ENCODE measurements at places on chromosomes 1 and 21. TPM values are rescaled to one million over a fixed set of nuclear protein-coding genes. Genes with fewer than 3 reads are reported as not detected.
A peak's percentile ranks its signal among the peaks of the same experiment; 100 is the strongest.

- peaks cover 52% of the 10 kb centered on the region for H3K4me1 ChIP-seq
- no peak overlapping the region for H3K4me3 ChIP-seq
- H3K27ac ChIP-seq = peak overlapping the region; percentile 84
- H3K36me3 ChIP-seq = no peaks in the 10 kb centered on the region
- DNase-seq = no peak
Observed at GRCh38 chr1:204080163-204080903, 7.4 kb downstream of the SOX13 start.

GRCh38 chr1:109985247-109986053, 885 bp downstream of the AHCYL1 start:
- no peaks in the 10 kb centered on the region for H3K27me3 ChIP-seq
- H3K27ac ChIP-seq = peak overlapping the region; percentile 97
- DNase-seq = no peak
- H3K4me3 ChIP-seq = peak overlapping the region; percentile 70

- H3K27ac ChIP-seq = peak overlapping the region; percentile 21
- no peaks in the 10 kb centered on the region for H3K4me1 ChIP-seq
- no peak overlapping the region for H3K4me3 ChIP-seq
Observed at GRCh38 chr1:162756523-162756922, 34.0 kb upstream of the HSD17B7 start.

- no peak overlapping the region for H3K27ac ChIP-seq
- no peak for DNase-seq
- H3K4me3 ChIP-seq = no peak overlapping the region
- H3K4me1 ChIP-seq = no peaks in the 10 kb centered on the region
- no peaks in the 10 kb centered on the region for H3K36me3 ChIP-seq
Observed at GRCh38 chr21:31382060-31382459, 38.0 kb upstream of the TIAM1 start.

DNA sequence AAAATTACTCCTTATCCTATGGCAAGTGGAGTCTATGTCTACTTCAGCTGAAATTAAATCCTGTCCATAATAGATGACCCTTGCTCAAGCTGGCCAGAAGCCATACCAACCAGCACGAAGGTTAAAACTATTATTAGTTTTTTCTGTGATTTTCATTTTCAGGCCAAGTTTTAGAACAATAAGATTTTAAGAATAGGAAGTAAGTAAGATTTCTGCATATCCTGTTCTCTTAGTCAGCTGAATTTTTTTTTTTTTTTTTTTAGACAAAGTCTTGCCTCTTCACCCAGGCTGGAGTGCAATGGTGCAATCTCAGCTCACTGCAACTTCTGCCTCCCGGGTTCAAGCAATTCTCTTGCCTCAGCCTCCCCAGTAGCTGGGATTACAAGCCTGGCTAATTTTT, 6.1 kb upstream of the RBP7 start:
- H3K27ac ChIP-seq = no peak overlapping the region
- no peaks in the 10 kb centered on the region for H3K27me3 ChIP-seq
- no peak overlapping the region for H3K4me3 ChIP-seq
- H3K36me3 ChIP-seq = no peaks in the 10 kb centered on the region
- peaks cover 14% of the 10 kb centered on the region for H3K4me1 ChIP-seq
- DNase-seq = no peak

GRCh38 chr1:165816826-165817497, 10.5 kb upstream of the UCK2 start:
- no peaks in the 10 kb centered on the region for H3K36me3 ChIP-seq
- no peak overlapping the region for H3K27ac ChIP-seq
- H3K4me1 ChIP-seq = no peaks in the 10 kb centered on the region
- H3K4me3 ChIP-seq = no peak overlapping the region
- DNase-seq = no peak
- no peaks in the 10 kb centered on the region for H3K27me3 ChIP-seq

DNA sequence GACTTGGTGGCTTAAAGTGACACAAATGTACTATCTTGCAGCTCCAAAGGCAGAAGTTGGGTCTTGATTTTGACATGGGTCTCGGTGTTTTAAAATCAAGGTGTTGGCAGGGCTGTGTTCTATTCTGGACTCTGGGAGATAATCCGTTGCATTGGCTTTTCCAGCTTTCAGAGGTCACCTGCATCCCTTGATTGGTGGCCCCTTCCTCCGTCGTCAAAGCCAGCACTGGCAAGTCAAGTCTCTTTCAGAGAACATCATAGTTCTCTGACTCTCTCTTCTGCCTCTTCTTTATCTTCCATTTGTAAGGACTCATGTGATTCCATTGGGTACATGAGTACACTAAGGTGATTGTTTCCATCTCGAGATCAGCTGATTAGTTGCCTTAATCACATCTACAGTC, 172.1 kb downstream of the CAMTA1 start:
- H3K36me3 ChIP-seq = no peaks in the 10 kb centered on the region
- no peaks in the 10 kb centered on the region for H3K27me3 ChIP-seq
- H3K4me1 ChIP-seq = peaks cover 14% of the 10 kb centered on the region
- DNase-seq = no peak
- H3K27ac ChIP-seq = no peak overlapping the region

DNA sequence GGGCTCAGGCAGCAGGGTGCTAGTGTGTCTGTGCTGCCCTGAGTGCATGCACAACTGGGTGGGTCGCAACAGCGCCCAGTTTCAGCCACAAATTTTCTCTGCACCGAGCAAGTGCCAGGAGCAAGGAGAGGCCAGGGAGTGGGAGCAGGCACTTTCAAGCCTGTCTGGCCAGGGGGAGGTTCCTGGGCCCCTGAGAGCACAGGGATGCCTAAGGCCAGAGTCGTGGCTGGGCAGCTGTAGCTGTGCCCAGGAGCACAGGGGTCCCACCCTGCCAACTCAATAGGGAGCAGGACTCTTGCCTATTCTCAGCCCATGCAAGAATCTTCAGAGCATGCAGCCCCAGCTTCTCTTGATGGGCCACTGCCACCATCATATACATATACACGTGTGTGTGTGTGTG, 1577.4 kb downstream of the KCNT2 start:
- no peak for DNase-seq
- H3K27me3 ChIP-seq = no peaks in the 10 kb centered on the region
- no peaks in the 10 kb centered on the region for H3K4me1 ChIP-seq

SLC9C2 gene
- total RNA-seq = not detected

ENO1 gene
- total RNA-seq = 1,668 TPM

DNA sequence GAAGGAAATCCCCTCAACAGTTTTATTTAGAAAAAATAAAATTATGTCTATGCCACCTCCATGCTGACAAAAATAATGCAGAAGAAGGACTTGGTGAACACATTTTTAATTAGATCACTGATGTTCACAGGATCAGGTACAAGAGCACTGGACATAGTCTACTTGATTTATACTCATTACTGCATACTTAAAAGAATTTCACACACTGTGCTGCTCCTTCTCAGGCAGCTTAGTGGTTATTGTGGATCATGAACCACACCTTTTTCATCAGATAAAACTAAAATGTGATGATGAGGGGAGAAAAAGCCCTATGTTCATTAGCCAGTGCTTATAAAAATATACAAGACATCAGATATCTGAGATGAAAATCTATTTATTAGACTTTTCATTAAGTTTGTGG, 103.3 kb upstream of the DPH5 start:
- no peak overlapping the region for H3K27ac ChIP-seq
- H3K27me3 ChIP-seq = no peaks in the 10 kb centered on the region
- no peak for DNase-seq
- peaks cover 6% of the 10 kb centered on the region for H3K4me1 ChIP-seq
- H3K4me3 ChIP-seq = no peak overlapping the region

DNA sequence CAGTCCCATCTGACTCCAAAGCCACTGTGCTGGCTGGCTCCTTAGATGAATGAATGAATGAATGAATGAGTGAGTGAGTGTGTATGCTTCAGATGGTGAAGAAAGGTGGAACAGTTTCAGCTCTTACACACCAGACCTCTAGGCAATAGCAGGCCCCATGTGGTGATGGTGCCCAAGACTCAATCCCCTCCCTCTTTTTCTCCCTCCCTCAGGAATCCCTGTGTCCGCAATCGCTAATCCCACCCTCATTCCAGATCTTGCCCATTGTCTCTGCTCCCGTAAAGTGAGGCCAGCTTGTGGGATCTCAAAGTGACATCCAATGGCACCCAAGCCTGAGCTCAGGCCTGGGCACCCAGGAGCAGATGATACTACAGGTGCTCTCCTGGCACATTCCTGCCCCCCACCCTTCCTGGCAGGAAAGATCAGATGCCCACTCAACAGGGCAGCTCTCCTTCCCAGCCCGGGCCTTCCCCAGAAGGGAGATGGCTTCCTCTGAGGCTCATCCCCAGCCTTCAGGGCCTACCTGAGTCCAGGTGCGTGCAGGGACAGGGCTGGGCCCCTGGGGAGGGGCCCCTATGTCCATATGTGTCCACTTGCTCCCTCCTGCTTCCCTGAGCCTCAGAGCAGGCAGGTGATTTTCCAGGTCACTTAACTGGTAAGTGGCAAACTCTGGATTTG, 106.4 kb downstream of the HMGB4 start:
- no peak overlapping the region for H3K27ac ChIP-seq
- H3K36me3 ChIP-seq = no peaks in the 10 kb centered on the region
- no peaks in the 10 kb centered on the region for H3K27me3 ChIP-seq
- H3K4me3 ChIP-seq = no peak overlapping the region
- DNase-seq = no peak
- peaks cover 37% of the 10 kb centered on the region for H3K4me1 ChIP-seq

- DNase-seq = no peak
- H3K27ac ChIP-seq = no peak overlapping the region
- no peaks in the 10 kb centered on the region for H3K4me1 ChIP-seq
- peaks cover 8% of the 10 kb centered on the region for H3K36me3 ChIP-seq
- H3K4me3 ChIP-seq = no peak overlapping the region
- no peaks in the 10 kb centered on the region for H3K27me3 ChIP-seq
Observed at GRCh38 chr1:74753104-74753503, 20.2 kb downstream of the TYW3 start.

GRCh38 chr1:151975311-151976014, 18.2 kb downstream of the S100A10 start:
- H3K36me3 ChIP-seq = no peaks in the 10 kb centered on the region
- H3K4me1 ChIP-seq = peaks cover 69% of the 10 kb centered on the region
- no peak overlapping the region for H3K4me3 ChIP-seq
- no peak overlapping the region for H3K27ac ChIP-seq
- no peaks in the 10 kb centered on the region for H3K27me3 ChIP-seq

C1QC gene
- 9.7 TPM for total RNA-seq

DNA sequence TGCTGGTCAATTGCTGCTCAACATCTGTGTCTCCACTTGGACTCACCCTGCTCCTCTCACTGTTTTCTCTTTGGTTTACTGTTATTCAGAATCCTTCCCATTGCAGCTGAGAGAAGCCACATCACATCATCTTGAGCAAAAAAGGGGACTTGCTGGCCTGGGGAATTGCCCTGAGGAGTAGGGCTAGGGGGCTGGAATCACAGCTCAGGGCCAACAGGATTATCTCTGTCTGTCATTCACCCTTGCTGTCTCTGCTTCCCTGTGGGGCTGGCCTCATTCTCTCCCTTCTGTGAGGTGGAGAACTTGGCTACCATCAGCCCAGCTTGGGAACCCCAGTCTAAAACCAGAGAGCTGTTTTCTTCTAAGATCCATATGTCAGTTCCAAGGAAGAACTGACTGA, 140.7 kb upstream of the WNT4 start:
- no peak for DNase-seq
- H3K27ac ChIP-seq = no peak overlapping the region
- no peaks in the 10 kb centered on the region for H3K27me3 ChIP-seq
- no peaks in the 10 kb centered on the region for H3K36me3 ChIP-seq
- H3K4me1 ChIP-seq = no peaks in the 10 kb centered on the region

DNA sequence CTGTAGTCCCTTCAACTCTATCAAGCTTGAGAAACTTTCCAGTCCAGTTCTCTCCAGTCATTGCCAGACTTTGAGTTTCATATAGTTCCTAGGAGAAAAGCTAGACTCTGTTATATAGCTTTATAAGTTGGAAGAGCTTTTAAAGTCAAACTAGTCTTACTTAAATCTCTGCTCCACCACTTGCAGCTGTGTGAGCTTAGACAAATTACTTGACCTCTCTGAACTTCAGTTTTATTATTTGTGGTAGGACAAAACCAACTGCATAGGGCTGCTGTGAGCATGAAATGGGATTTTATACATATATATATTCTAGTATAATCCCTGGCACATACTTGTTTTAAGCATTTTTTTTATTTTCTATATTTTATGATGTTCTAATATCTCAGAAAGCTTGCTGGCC, 338.7 kb upstream of the NR5A2 start:
- no peak for DNase-seq
- H3K4me3 ChIP-seq = no peak overlapping the region
- H3K4me1 ChIP-seq = no peaks in the 10 kb centered on the region
- H3K27me3 ChIP-seq = no peaks in the 10 kb centered on the region

- H3K36me3 ChIP-seq = no peaks in the 10 kb centered on the region
- H3K27me3 ChIP-seq = no peaks in the 10 kb centered on the region
- H3K4me3 ChIP-seq = no peak overlapping the region
- H3K27ac ChIP-seq = no peak overlapping the region
- DNase-seq = no peak
Observed at GRCh38 chr1:228842094-228842775, 107.0 kb downstream of the RHOU start.

- no peak overlapping the region for H3K4me3 ChIP-seq
- no peak overlapping the region for H3K27ac ChIP-seq
- DNase-seq = no peak
Observed at GRCh38 chr1:235953801-235954200, 87.1 kb upstream of the LYST start.

GPR3 gene
- total RNA-seq = not detected

DNA sequence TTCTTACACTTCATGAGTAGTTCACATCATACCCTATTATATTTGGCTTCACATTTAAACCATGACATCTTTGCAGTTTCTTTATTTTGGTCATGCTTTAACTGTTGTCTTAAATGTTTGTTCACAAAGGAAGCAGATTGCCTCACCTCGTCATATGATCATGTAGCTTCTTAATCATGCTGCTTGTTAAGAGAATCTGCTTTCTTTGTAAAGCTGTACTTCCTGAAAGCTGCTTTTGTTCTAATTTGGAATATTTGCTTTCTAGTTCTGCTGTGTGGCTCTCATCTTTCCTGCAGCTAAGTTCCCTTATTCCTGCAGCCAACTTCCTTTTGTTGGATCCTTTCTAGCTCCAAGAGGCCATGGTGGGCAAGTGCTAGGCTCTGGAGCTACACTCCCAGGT, 62.9 kb upstream of the SIM2 start:
- no peaks in the 10 kb centered on the region for H3K4me1 ChIP-seq
- no peaks in the 10 kb centered on the region for H3K27me3 ChIP-seq
- H3K4me3 ChIP-seq = no peak overlapping the region
- no peak overlapping the region for H3K27ac ChIP-seq
- no peaks in the 10 kb centered on the region for H3K36me3 ChIP-seq

GRCh38 chr1:183234660-183235476, 48.8 kb downstream of the LAMC2 start:
- no peaks in the 10 kb centered on the region for H3K27me3 ChIP-seq
- no peaks in the 10 kb centered on the region for H3K36me3 ChIP-seq
- H3K4me1 ChIP-seq = peaks cover 21% of the 10 kb centered on the region
- DNase-seq = no peak
- H3K27ac ChIP-seq = peak overlapping the region; percentile 91

- no peaks in the 10 kb centered on the region for H3K27me3 ChIP-seq
- H3K27ac ChIP-seq = peak within 1 kb of the TSS; percentile 99
- H3K4me3 ChIP-seq = peak within 1 kb of the TSS; percentile 87
Observed at GRCh38 chr1:45686288-45687013, at the start of gene GPBP1L1. Gene GPBP1L1 (minus strand): TSS chr1:45686533. CDS start chr1:45659087, 27,446 bp downstream.
